ENCODE measurements at places on chromosomes 1 and 21.

- DNase-seq: no peak
Observed at GRCh38 chr21:45556645-45557615, 14.7 kb upstream of the SLC19A1 start.

DNA sequence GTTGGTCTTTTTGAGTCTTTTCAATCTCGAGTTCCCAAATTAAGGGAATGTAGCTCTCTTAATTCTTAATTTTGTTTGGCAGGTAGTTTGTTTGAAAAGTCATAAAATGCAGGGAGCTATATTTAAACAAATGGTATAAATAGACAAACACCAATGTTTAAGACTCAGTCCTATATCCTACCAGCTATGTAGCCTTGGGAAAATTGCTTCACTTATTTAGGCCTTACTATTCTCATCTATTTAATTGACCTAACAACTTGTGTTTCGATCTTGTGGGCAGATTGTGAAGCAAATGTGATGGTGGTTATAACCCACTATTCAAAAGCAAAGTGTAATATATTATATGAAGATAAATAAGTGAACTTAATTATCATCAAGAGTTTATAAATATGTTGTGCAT lies 167.3 kb upstream of the KCTD3 start:
- no peak for DNase-seq

GRCh38 chr21:26800001-26800400 lies 45.2 kb downstream of the ADAMTS1 start:
- no peak for DNase-seq

DNA sequence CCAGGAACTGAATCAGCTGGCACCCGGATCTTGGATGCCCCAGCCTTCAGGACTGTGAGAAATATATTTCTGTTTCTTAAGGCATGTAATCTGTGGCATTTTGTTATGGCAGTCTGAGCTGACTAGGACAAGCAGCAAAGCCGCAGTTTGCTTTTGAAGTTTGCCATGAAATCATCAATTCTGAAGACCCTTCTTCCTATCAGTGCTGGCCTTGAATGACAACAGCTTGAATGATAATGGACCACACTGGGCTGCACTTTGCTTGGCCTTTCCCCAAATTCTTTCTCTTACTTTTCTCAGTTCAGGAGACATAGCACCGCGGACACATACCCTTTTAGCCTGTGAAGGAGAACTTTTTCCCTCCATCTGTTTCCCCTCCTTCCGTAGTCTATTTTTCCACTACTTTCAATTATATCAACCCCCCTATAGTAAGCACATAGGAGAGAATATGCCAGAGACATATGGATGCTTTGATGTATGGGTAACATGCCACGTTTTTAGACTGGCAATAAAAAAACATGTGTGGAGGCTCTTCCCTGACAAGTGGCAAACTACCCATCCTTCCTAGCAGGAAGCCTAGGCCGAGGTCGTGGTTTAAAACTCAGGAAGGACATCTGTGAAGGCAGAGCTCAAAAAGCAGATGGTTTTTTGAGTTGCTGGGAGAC lies 42.9 kb downstream of the HLX start:
- no peak for DNase-seq

GRCh38 chr1:162631546-162632191 lies 595 bp upstream of the DDR2 start:
- DNase-seq: no peak

DNA sequence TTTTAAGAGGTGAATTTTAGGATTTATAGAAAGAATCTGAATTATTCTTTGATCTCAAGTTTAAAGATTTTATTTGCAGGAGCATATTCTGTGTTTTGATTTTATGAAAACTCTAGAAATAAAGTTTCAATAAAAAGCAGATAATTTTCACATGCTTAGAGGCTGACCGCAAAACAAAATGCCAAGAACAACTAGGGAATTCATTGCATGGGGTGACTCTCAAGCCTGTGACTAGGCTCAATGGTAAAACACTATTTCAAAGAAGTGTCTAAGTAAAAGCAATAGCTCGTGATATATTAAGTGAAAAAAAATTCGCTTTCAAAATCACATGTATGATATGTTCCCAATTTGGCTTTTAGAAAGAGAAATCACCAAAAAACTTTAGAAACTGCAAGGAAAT lies 49.6 kb downstream of the RPL5 start:
- DNase-seq: no peak

- no peak for DNase-seq
Observed at GRCh38 chr1:65319754-65320153, 10.4 kb downstream of the DNAJC6 start.

GRCh38 chr1:119253366-119253765 lies 112.9 kb upstream of the WARS2 start:
- no peak for DNase-seq

DNA sequence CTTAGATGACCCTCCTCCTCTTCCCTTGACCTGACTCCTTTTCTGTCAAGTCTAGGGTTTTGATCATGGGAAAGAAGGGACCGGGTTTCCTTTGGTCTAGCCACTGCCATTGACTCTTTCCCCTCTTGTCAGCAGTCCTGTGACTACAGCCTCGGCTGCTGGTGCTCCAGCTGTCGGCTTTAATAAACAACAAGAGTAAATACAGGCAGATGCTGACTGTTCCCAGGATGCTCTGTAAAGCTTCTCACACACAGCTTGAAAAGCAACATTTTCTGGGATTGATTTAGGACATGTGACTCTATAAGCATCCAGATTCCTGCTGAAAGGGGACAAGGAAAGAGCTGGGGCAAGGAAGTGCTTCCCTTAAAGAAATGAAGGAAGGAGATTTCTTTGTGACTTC lies 53.5 kb upstream of the CTTNBP2NL start:
- DNase-seq: no peak

DNA sequence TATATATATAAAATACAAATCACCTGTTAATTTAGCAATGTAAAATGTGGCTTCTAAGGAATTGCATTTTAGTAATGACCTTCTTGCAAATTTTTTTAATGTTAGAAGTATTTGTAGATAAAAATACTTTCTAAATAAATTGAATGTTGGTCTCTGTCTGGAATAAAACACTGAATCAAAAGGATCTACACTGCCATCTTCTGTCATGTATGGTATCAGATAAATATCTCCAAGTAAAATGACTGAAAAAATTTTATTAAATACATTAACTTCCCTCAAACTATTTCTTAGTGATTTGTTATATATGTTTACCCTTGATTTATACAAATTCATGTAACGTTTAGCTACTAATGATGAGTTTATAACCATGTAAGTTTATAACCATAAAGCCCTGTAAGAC lies 2029.3 kb downstream of the MRPL39 start:
- DNase-seq: no peak

GRCh38 chr1:51941528-51941927 lies 49.0 kb downstream of the RAB3B start:
- DNase-seq: no peak

- DNase-seq: no peak
Observed at GRCh38 chr1:43779266-43779665, 71.9 kb downstream of the ST3GAL3 start.

GRCh38 chr1:185674201-185674600 lies 60.0 kb upstream of the HMCN1 start:
- DNase-seq: no peak

DNA sequence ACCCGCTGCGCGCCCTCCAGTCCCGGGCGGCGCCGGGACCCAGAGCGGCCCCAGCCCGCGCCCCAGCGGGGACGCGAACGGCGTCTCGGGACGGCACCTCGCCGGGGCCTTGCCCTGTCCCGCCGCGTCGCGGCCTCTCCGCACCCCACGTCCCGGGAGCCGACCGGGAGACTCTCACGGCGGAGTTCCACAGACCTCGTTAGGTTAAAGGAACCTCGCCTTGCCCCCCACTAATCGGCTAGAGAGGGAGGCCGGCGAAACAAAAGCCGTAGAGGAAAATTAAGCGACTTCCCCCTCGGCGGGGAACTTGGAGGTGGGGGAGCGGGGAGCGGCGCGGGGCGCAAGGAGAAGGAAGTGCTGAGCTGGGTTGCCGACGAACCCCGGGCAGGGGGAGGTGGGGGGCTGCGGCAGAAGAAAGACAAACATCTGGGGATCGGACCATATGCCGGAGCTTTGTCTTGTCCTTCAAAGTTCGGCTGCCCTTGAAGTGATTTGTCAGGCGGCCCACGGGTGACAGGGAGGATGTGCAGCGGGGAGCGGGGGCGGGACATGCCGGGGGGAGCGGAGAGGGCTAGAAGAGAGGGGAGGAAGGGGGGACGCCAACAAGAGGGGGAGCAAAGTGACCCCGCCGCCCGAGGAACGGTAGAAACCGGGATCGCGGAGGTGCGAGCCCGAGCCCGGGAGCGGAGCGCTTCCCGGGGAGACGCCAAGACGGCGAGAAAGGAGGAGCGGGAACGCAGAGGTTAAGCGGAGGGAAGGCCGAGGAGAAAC lies 120.0 kb upstream of the RRP15 start:
- peak; percentile 9 for DNase-seq

- DNase-seq: no peak
Observed at GRCh38 chr1:25971811-25972180, 26.1 kb downstream of the PAFAH2 start.

DNA sequence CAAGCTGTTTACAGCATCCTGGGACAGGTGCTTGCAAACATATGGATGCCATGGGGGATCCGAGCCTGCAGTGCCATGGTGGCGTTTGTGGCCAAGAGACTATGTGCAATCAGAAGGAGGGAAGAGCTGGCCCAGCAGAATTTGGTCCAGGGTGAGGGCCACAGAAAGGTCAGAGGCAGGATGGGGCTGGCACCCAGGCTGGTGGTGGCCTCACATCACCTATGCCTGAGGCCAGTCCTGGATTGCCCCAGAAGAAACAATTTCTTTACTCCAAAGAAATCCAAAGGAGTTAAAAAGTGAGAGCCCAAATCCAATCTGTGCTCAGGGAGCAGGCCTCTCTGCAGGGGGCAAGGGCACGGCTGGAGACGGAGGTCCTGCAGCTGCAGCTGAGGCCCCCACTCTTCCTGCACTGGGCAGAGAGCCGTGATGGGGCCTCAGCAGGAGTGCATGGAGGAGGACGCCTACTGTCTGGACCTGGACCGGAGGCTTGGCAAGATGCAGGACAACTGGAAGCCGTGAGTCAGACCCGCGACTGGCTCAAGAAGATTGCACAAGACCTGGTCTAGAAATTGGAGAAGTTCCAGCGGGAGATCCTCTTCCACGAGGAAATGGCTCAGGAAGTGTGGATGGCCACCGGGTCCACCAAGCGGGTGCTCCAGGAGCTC lies 163.5 kb downstream of the RYR2 start:
- no peak for DNase-seq

- no peak for DNase-seq
Observed at GRCh38 chr1:226668173-226668560, 70.9 kb downstream of the ITPKB start.

DNA sequence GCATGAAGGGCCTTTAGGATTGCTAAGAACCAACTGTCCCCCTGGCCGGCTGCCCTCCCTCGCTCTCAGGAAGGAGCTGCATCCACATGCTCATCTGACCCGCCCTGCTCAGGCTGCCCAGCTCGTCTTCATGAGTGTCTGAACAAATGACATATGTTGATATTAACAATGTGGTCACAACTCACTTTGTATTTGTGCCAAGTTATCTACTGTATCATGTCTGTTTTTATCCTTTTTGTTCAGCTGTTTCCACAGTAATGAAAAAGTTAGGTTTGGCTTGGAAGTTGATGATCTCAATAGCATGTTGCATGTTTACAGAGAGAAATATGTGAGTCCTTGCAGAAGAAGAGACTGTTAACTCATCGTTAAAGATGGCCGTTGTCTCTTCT lies 75.1 kb downstream of the PHTF1 start:
- DNase-seq: no peak

- DNase-seq: no peak
Observed at GRCh38 chr1:224226849-224227502, 43.9 kb downstream of the DEGS1 start.

DNA sequence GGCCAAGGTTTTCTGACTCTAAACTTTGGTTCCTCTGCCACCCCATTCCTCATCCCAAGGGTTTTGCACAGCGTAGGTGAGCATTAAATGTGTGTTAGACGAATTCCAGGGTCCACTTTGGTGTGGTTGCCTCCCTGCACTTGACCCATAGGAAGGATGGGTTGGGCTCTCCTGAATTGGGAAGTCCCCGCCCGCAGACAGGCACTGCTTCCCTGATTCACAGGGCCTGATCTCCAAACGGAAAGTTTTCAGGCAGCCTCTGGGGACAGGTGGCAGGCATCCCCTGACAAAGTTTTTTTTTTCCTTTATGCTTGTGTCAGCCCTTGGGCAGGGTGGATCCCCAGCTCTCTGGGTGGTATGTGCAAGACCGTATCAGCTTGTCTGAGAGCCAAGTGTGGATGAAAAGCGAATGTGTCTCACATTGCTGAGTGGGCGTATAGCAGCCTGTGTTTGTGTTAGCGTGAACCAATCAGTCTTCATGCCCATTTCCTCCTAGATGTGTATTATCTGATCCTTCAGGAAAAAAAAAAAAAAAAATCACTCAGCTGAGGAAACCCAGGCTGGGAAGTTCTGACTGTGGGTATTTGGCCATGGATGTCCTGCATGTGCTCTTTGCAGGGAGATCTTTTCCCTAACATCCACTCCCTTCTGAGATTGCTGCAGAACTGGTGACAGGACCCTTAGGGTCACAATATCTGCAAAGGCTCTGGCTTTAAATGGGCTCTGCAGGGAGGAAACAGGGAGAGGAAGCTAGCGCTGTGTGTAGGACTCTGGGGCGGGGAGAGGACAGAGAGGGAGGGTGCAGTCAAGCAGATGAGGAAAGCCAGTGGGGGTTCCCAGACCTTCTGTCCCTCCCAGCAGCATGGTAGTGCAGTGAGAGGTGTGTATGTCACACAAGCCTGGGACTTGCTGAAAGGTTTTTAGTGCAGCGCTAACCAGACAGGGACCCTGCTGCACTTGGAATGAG lies 42.2 kb upstream of the TRABD2B start:
- DNase-seq: no peak

DNA sequence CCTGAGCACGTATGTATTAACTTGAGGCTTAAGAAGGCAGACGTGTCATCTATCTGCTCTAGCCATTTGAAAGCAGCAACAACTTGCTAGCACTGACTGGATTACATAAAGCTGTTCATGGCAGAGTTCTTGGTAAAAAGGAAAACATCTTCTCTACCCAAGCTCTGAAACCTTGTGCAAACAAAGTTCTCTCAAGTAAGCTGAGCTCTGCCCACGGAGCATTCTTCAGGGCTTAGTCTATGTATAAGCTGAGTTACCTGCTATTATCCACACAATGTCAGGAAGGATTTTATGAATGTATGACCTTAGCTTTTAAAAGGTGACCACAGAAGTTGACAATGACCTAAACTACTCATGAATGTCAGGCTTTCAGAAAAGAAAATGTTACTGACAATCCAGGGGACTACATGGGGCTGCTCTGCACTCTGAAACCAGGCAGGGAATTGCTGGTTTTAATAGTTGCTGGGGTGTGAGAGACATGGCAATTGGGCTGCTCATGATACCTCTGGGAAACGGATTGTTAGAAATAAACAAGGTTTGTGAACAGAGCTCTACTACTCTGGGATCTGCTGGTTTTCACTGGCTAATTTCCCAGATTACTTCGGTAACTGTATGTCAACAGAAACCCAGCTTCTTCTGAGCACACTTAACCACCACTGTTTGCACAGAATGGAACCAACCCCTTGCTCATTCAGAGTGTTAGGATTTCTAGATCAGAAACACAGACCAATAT lies 29.6 kb upstream of the CCN1 start:
- no peak for DNase-seq
